T-helper 1 cell (primary cell): ENCODE measurements at places on chromosomes 1 and 21.

- no peak for DNase-seq
These were observed 197.1 kb upstream of the PBX1 start for GRCh38 chr1:164361927-164362326.

DNA sequence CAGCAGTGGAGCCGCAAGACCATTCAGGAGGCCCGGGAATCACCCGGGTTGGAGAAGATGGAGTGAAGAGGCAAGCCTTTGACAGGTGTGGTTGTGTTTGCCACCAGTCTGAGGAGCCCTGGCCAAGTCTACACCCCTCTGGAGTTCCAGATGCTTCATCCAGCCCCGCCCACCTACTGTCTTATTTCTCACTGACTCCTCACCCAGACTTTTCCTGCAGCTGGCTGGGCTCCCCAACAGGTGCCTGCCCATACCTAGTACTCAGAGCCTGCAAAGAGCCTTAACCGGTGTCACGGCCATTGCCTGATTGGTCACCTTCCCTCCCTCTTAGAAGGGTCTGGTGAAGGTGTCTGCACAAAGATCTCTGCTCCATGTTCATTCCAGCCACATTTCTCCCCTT lies 16.0 kb downstream of the SLC9A1 start:
- no peak for DNase-seq

- peak; percentile 26 for DNase-seq
These were observed 91.7 kb downstream of the TPR start for GRCh38 chr1:186283374-186283773.

GRCh38 chr1:60994369-60994768 lies 88.0 kb upstream of the NFIA start:
- DNase-seq: no peak

DNA sequence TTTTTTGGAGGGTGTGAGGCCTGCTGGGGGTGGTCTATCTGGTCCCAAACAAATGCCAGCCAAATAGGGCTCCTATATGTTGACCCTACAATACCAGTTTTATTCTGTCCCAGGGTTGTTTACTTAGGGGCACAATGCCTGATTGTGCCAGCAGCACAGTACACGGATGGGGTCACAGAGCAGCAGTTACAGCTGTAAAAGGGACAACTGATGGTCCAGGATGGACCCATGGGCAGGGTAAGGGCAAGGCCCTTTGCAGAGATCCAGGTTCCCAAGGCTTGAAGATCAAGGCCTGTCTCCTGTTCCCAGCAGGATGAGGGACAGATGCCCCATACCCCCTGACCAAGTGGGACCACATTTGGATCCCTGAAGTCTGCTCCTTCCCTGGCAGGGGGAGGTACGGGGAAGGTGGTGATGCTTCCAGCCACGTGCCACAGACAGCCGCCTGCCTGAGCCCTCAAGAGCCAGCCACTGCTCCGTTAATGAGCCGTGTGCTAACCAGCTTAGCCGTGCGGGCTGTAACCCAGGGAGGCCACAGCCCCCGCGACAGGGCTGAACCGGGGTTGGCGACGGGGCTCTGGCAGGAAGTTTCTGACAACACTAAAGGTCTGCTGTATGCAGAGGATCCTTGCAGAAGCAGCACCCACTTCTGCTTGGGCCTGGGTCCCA lies 18.2 kb downstream of the SLC6A9 start:
- no peak for DNase-seq

GRCh38 chr1:189859385-189859977 lies 618.2 kb downstream of the BRINP3 start:
- DNase-seq: peak; percentile 3

GRCh38 chr1:2158272-2158671 lies 36.3 kb downstream of the FAAP20 start:
- DNase-seq: no peak

- no peak for DNase-seq
These were observed 5.2 kb downstream of the AGMAT start for GRCh38 chr1:15579683-15580047.

- no peak for DNase-seq
These were observed 56.5 kb upstream of the SELENON start for GRCh38 chr1:25743164-25744139.

DNA sequence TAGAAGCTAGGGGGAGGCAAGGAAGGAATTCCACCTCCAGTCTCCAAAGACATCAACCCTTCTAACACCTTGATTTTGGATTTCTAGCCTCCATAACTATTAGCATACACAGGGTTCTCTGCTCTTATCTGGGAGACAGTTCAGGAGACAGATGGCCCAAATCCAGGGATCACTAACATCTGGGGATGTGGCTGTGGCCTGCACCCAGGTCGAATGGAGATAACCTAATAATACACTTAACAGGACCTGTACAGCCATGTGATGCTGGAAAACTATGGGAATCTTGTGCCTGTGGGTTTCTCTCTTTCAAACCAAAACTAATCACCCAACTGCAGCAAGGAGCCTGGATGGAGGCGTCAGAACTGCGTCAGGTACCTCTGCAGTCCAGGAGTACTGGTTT lies 47.6 kb downstream of the KIAA0319L start:
- DNase-seq: no peak

DNA sequence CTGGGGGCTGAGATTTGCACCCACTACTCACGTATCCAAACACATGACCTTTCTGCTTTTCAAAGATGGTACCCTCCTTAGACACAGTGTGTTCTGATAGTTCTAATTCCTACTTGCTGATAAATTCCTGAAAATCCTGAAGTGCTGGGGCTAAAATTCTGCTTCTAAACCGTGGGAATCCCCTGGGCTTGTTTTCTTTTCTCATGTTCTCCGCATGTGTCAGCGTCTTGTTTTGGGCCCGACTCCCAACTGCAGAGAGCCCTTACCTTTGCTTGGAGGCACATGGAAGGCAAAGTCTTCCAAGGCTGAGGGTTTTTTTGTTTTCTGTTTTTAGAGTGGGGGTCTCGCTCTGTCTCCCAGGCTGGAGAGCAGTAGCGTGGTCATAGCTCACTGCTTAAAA lies 27.2 kb downstream of the PSMG1 start:
- no peak for DNase-seq

DNA sequence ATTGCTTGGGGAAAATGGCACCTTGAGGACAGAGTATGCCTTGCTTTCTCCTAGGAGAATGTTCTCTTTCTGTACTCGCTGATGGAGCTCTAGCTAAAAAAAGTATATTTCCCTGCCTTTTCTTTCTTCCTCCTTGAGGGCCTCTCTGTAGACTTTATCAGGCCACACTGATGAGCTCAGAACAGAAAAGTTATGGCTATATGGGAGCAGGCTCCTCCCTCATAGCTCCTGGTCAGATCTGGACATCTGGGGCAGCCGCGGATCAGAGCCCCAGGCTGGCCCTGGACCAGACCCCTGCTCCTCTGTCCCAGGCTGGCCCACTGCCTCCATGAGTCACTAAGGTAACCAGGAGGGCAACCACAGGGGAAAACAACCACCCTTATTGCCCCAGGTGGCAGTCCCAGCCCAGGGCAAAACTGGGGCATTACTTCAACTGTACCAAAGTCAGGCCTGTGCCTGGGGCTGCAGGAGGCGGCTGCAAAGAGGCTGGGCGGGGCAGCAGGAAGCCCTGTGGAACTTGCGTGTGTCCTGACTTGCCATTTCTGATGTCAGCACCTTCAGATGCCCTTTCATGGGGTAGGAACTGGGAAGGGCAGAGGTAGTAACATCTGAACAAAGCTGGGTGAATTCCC lies 26.3 kb upstream of the ZNF648 start:
- DNase-seq: peak; percentile 18

GRCh38 chr1:56824271-56824670 lies 5.1 kb upstream of the FYB2 start:
- no peak for DNase-seq

- DNase-seq: no peak
These were observed 176.9 kb downstream of the CTH start for GRCh38 chr1:70587872-70588366.

DNA sequence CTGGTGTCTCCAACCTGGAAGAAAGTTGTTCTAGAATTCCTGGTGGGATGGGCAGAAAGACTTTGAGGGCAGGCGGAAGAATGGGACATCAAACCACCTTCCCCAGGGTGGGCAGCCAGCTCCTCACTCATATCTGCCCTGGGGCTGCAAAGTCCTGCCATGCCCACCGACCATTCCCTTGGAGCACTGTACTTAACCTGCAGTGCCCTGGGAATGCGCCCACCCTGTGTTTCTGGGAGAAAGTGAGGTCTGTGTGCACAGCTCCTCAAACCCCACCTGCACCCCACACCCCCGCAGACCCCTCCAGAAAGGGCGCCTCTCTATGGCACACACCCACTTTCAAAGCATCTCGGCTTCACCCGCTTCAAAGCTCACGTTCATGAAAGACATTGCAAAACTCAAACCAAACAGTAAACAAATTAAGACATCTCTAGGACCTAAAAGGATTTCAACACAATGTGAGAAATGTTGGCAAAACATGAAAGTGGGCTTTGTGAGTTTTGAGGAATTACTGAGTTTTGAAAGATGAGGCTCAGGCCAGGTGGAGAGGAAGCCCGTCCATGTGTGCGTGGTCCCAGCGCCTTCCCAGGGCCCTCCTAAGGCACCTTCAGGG lies 25.1 kb downstream of the KRTAP10-1 start:
- no peak for DNase-seq

DNA sequence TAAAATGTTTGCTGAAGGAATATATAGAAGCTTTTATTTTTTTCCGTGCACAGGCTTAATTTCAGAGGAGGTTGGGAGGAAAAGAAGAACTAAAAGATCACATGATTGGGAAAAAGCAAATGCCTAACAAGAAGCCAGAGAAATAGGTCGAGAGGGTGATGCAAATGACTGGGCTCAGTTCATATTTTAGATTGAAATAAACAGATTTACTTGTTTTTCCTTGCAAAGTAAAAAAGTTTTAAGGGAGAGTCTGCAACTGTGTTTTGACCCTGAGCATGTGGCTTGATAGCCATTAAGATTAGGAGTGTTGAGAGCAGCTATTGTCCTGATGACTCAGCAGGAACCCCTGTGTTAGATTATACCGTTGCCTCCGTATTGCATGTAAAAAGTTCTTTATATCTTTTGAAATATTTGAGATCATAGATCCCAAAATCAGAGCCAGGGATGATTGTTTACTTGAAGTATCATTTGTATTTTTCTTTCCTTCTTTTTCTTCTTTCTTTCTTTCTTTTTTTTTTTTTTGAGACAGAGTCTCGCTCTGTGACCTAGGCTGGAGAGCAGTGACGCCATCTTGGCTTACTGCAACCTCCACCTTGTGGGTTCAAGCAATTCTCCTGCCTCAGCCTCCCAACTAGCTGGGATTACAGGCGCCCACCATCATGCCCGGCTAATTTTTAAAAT lies 20.2 kb downstream of the CLIC4 start:
- no peak for DNase-seq

DNA sequence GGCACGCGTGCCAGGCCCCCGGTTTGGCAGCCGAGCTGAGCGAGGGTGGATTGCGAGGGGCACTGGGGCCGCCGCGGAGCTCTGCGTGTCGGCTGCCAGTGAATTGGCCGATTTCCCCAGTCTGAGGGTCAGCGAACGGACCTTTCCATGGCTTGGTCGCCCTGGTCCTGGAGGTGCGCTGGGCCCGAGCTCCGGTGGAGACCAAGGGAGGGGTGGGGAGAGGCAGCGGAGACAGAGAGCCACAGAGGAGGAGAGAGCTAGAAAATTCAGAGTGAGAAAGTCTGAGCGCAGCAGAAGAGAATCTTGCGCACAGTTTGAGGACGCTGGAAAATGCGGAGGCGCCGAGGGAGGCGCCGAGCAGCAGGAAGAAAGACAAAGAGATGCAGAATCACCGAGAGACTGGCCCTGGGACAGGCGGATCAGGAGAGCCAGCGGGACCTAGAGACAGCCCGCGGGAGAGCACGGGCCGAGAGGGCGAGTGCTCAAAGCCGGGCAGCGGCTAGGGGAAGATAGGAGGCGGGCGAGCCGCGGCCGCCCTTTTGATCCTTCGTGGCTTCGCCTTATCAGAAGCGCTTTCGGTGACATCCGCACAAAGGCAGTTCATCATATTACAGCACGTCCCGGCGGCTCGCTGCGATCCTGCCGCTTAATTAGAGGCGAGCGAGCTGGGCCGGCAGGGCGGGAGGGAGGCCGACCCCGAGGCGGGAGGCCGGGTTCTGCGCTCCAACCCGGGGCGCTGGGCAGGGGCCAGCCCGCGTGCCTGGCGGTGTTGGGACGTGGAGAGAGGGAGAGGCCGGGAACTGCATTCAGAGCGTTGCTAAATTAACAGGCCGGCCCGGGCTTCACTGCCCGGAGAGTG lies 12.7 kb downstream of the PAX7 start:
- DNase-seq: no peak

DNA sequence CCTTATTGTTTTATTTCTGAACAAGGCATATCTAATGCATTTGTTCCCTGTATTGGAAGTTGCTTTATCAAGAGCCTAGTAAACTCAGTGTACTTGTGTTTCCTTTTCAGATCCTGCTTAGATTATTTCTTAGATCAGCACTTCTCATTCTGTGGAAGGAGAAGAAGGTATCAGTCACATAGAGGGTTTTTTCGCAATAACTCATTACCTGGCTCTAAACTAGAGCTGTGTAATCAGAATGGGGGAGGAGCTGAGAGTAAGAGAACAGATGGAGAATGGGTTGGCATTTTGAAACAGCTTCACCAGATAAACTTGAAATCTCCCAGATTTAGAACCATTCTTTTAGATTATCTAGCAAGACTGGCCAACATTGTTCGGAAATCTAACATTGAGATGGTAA lies 11.0 kb downstream of the AHCYL1 start:
- DNase-seq: no peak

- no peak for DNase-seq
These were observed 3.3 kb upstream of the ZBTB18 start for GRCh38 chr1:244047621-244048255.

- DNase-seq: peak; percentile 42
These were observed at the start of gene SORT1 for GRCh38 chr1:109397581-109398342. TSS of gene SORT1 (minus strand) at chr1:109397918. CDS start at chr1:109397892, 26 bp downstream.

DNA sequence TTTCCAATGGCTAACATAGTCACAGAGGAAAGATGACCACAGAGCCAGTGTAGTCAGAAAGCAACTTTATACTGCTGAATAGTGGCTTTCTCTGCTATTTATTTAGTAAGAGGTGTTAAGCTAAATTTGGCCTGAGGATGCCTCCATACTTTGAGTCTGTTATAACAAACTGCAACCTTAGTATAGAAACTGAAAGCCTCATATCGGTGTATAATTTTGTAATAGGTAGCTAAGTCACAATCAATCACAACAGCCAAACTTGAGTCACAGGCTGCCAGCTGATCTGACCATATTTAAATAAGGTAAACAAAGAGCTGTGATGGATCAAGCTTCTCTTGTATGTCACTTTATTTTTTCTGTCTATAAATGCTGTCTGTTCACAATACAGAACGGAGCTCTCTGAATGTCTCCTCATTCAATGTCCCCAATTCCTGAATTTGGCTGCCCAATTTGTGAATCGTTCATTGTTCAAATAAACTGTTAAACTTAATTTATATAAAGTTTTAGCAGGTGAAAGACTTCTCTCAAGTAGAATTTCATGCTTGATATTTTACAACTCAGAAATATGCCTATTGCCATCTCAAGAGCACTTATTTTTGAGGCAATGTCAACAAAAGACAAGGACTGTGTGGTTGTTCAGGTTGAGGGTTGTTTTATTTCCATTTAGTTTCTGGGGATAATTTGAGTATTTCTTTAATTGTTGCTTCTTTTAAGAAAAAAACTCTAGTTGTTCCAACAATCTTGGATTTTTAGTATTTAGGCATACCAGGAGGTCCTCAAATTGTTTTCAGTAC lies 339.7 kb upstream of the B3GALT2 start:
- DNase-seq: no peak
